ENCODE measurements at places on chromosomes 6 and 20.

DNA sequence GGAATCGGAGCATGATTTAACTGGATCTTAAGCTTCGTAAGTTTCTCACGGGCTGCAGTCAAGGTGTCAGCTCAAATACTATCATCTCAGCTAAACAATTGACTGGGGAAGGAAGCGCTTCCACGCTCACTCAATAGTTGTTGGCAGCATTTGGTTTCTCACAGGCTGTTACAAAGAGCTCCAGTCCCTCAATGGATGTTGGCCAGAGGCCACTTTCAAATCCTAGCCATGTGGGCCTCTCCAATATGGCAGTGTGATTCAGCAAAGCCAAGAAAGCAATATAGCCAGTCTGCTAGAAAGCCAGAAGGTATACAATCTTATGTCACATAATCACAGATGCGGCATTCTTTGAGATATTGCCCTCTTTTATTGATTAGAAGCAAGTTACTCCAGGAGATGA is 98.3 kb upstream of the PHACTR1 start:
- DNase-seq: no peak

GRCh38 chr6:33312361-33313104 is 1.3 kb downstream of the TAPBP start:
- DNase-seq: peak; percentile 92

GRCh38 chr20:53578492-53579222 is 15.0 kb downstream of the ZNF217 start:
- peak; percentile 75 for DNase-seq

GRCh38 chr20:19677336-19677735 is 80.7 kb upstream of the RIN2 start:
- DNase-seq: no peak

- peak; percentile 61 for DNase-seq
These were observed 20.2 kb upstream of the REV3L start for GRCh38 chr6:111503194-111503593.

GRCh38 chr6:167799033-167799821 is 27.5 kb upstream of the AFDN start:
- no peak for DNase-seq

DNA sequence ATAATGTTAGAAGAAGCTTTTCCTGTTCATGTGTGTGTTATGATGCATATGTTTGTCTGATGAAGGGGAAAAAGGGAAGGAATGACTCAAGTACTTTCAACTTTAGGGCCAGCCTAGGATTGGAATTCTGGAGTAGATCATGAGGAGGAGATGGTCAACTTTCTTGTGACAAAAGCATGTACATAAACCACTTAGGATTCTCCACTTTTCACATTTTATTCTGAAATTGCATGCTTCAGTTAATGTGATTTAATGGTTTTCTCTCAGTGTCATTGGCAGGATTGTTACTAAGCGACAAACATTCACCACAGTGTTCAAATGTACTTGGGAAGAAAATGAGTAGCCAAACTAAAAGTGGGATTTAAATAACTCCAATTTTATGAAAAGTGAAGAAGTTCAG is 80.1 kb downstream of the UTRN start:
- no peak for DNase-seq

- no peak for DNase-seq
These were observed 96.7 kb upstream of the LAMP5 start for GRCh38 chr20:9417665-9418064.

GRCh38 chr20:46583411-46584214 is 33.2 kb upstream of the OCSTAMP start:
- DNase-seq: peak; percentile 96

DNA sequence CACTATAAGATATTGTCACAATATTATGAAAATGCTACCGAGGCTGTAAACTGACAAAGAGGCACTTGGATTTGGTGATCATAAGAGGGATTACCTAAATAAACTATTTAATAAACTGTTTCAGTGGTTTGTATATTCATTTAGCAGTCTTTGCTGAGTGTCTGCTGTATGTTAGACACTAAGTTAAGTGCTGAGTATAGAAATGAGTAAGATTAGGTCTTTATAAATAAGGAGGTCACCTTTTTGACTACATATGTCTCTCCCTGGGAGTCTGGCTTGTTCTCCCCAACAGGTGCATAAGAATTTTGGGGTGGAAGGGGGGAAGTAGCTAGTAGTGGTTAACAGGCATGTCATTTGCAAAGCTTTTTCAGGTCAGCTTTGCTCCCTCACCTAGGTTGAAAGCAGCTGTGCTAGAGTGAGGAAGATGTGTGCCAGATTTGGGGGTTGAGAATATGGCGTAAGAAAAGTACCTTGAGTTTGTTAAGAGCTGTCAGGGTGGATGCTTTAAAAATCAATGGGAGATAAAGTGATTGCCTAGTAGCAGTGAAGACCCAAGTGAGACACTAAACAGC is 246.3 kb downstream of the ZFAND3 start:
- DNase-seq: no peak

DNA sequence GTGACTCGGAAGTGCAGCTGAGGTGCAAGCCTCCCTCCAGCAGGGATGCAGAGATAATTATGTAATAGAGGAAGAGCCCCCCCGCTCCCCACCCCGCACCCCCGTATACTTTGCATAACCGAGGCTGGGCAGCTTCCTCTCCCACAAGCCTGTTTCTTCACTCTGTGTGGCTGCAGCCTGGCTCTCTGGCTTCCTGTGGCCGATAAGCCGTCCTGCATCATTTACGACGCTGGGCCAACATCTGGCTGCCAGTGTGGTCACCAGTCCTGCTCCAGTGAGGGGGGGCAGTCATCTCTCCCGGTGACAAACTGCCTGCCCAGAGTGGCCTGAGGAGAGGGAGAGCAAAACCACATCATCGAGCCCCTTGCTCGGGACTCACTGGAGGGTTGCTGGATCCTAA is 59.2 kb downstream of the RBM38 start:
- DNase-seq: no peak

DNA sequence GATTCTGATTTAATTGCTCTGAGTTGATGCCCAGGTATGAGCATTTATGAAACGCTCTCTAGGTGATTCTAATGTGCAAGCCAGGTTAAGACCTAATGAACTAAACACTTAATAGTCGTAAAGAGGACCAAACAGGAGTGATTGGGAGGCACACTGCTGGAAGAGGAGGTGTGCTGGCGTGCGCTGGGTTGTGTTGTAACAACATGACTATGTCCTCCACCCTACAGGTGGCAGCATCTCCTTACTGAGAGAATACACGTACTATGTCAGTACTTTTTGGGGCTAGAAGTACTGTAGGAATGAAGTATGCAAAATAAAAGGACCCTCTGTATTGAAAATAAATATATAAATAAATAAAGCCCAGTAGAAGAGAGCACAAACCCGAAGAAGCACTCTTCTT is 11.9 kb downstream of the C6orf89 start:
- peak; percentile 69 for DNase-seq

- DNase-seq: no peak
These were observed 154.5 kb downstream of the CFAP61 start for GRCh38 chr20:20206788-20207187.

DNA sequence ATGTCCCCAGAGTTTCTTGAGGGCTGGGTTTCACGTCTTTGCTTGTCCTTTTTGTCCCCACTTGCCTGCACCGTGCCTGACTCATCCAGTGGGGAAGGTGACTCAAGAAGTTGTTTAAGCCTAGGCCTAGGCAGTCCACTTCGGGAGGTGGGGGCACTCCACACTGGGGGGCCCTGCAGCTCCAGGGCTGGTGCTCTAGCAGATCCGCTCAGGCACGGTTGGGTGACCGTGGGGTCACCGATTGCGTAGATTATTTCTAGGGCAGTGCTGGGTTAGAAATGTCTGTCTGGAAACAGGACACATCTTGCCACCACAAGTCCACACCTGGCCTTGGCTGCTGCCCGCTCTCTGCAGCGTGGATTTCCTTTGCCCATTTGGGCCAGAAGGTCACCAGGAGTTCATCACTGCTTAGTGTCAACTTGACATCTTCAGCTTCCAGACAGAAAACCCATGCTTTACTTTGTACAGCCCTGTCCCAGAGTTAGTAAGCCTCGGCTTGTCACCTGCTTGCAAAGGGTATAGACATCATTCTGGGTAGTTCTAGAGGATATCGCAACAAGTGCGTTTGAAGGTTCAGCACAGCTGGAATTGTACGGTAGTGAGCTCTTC is 13.6 kb upstream of the C20orf144 start:
- no peak for DNase-seq

GRCh38 chr20:52432740-52433139 is 241.2 kb upstream of the ZFP64 start:
- no peak for DNase-seq

DNA sequence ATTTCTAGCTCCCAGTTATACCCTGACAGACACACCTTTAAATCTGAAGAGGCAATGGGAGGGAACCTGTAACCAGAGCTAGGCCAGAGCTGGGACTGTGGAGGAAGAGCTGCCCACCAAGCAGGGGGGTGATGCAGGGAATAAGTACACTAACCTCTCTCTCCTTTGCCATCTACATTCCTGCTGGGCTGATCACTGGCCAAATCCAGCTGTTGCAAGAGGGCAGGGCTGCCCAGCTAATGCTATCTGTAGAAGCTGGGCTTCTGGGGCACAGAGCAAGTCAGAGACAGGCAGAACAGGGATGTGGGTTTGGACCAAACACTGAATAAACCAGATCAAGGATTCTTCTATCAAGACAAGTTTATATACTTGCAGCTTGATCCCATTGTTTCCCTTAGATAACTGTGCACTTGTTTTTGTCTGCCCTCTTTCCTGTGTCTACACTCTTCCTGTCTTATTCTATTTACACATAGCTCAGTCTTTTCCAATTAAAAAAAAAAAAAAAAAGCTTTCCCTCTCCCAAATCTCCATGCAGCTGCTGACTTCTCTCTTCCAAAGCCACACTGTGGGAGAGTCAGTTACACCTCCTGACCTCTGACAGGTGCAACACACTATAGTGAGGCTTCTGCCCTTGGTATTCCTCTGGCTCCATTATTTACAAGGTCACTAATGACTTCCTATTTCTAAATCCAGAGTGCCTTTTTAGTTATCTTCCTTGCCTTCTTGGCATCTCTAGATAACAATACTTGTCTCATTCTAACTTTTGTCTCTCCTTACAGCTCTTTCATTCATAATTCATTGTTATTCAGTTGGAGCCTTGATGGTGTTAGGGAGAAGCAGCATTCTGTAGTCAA is 43.7 kb downstream of the TRIM38 start:
- no peak for DNase-seq

All from endodermal cell (in vitro differentiated cells).